ENCODE measurements at places on chromosomes 1 and 21. TPM values are rescaled to one million over a fixed set of nuclear protein-coding genes. Genes with fewer than 3 reads are reported as not detected.
A peak's percentile ranks its signal among the peaks of the same experiment; 100 is the strongest.

GRCh38 chr1:34851431-34852105 is 8.0 kb downstream of the SMIM12 start:
- no peaks in the 10 kb centered on the region for H3K4me1 ChIP-seq
- no peak overlapping the region for H3K27ac ChIP-seq
- DNase-seq = no peak
- peaks cover 24% of the 10 kb centered on the region for H3K36me3 ChIP-seq

DNA sequence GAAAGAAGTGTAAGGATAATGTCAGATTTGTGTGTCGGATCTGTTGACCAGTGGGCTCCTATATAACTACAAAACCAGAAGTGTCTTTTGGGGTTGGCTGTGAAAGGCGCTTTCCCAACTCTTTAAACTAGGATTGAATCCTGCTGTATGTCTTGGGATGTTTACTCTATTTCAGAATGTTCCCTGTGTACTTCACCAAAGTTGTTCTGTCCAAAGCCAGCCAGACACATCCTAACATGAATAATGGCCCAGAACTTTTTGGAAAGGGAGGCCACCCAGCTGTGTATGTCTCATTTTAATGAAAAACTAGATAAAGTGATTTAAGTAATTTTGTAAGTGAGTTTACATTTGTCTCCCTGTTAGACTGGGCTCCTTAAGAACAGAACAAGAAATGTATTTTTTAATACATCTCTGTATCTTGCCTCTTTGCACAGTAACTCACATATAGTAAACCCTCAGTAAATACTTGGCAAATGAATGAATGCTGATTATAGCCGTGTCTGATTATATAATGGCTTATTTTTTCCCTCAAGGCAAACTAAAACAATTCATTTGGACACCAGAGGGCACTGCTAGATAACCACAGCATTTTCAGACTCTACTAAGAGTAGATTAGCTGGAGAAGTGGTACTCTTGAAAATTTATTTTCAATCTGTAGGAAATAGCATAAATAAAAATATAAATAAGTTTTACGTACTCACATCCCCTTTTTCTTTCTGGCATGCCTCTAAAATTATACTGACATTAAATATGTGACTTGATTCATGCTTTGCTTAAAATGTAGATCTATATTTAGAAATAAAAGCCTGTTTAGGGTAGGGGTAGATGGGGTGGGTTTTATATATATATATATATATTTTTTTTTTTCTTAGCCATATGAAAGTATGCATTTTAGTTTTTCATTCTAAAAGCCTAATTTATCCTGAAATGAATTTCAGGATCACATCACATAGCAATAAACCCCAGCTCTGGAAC is 23.8 kb downstream of the TSEN15 start:
- peak; percentile 41 for DNase-seq
- H3K27me3 ChIP-seq = no peaks in the 10 kb centered on the region
- H3K4me1 ChIP-seq = no peaks in the 10 kb centered on the region

DNA sequence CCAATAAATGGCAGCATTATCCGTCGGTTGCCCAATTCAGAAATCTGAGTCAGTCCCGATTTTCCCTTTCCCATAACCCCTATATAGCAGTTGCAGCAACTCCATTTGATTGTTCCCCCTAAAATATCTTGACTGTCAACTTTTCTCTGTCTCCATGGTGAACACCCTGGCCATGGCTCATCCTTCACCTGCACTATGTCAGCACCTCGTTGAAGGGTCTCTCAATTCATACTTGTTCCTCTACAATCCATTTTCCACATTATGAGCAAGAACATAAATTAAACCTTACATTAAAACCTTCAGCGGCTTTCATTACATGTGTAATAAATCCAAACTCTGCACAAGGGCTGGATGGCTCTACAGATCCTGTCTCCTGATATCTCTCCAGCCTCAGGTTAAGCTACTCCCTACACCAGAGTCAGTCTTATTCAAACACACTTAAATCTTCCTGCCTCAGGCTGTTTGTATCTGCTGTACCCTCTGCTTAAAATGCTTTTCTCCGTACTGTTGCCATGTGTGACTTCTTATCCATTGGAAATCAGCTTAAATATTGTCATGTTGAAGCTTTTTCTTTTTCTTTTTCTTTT is 87.3 kb downstream of the BACH1 start:
- peaks cover 13% of the 10 kb centered on the region for H3K4me1 ChIP-seq
- H3K4me3 ChIP-seq = no peak overlapping the region
- H3K36me3 ChIP-seq = peaks cover 5% of the 10 kb centered on the region
- H3K27ac ChIP-seq = no peak overlapping the region
- no peaks in the 10 kb centered on the region for H3K27me3 ChIP-seq
- no peak for DNase-seq

DNA sequence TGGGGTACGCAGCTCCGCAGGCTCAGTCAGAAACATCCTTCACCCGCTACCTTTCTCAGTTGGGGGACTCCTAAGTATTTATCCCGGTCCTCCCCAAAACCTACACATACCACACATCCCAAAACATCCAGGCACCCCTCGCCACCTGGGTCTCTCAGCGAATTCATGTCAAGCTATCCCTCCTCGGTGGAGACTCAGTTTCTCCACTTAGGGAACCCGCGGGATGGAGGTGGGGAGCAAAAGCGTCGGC is 1.3 kb upstream of the ZBTB7B start:
- H3K36me3 ChIP-seq = no peaks in the 10 kb centered on the region
- DNase-seq = no peak
- H3K27me3 ChIP-seq = no peaks in the 10 kb centered on the region
- H3K4me3 ChIP-seq = peak overlapping the region; percentile 65
- peak overlapping the region; percentile 65 for H3K27ac ChIP-seq

DNA sequence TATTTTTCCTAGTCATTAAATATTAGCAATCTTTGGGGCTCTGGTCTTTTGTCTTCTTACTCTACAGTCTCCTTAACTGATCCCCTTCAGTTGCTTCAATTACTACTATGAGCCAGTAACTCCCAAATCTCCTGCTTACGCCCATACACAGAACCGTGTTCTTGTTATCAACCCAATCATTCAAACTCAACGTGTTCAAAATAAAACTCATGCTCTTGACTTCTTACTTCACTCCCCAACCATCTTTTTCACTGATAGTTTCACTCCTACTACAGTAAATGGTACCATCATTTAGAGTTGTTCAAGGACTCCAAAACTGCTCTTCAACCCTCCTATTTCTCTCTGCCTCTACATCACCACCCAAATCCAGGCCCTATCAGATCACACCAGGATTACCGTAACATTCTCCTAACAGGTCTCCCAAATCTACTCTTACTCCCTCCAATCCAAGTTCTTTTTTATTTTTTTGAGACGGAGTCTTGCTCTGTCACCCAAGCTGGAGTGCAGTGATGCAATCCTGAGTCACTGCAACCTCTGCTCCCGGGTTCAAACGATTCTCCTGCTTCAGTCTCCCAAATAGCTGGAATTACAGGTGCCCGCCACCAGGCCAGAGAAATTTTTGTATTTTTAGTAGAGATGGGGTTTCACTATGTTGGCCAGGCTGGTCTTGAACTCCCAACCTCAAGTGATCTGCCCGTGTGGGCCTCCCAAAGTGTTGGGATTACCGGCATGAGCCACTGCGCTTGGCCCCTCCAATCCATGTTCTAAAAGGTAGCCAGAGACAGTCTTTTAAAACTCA is 3.0 kb downstream of the YARS1 start:
- no peak overlapping the region for H3K4me3 ChIP-seq
- H3K36me3 ChIP-seq = peaks cover 14% of the 10 kb centered on the region
- H3K27ac ChIP-seq = peak overlapping the region; percentile 36
- no peaks in the 10 kb centered on the region for H3K27me3 ChIP-seq

The INKA2 gene
- 7.3 TPM for total RNA-seq

The SLFNL1 gene
- total RNA-seq = 0.14 TPM

The DHRS3 gene
- 3.4 TPM for total RNA-seq

GRCh38 chr1:47023268-47024140 is at the start of gene CYP4X1:
TSS of gene CYP4X1 (plus strand) at chr1:47023669. CDS start at chr1:47023818, 149 bp downstream.
- no peaks in the 10 kb centered on the region for H3K4me1 ChIP-seq
- no peaks in the 10 kb centered on the region for H3K36me3 ChIP-seq
- H3K4me3 ChIP-seq = peak within 1 kb of the TSS; percentile 1
- H3K27me3 ChIP-seq = peaks cover 3% of the 10 kb centered on the region

- peaks cover 2% of the 10 kb centered on the region for H3K4me1 ChIP-seq
- DNase-seq = no peak
- H3K27me3 ChIP-seq = peaks cover 66% of the 10 kb centered on the region
- no peak overlapping the region for H3K27ac ChIP-seq
- H3K36me3 ChIP-seq = no peaks in the 10 kb centered on the region
- no peak overlapping the region for H3K4me3 ChIP-seq
Observed at GRCh38 chr1:26044971-26045721, 772 bp downstream of the SLC30A2 start.

DNA sequence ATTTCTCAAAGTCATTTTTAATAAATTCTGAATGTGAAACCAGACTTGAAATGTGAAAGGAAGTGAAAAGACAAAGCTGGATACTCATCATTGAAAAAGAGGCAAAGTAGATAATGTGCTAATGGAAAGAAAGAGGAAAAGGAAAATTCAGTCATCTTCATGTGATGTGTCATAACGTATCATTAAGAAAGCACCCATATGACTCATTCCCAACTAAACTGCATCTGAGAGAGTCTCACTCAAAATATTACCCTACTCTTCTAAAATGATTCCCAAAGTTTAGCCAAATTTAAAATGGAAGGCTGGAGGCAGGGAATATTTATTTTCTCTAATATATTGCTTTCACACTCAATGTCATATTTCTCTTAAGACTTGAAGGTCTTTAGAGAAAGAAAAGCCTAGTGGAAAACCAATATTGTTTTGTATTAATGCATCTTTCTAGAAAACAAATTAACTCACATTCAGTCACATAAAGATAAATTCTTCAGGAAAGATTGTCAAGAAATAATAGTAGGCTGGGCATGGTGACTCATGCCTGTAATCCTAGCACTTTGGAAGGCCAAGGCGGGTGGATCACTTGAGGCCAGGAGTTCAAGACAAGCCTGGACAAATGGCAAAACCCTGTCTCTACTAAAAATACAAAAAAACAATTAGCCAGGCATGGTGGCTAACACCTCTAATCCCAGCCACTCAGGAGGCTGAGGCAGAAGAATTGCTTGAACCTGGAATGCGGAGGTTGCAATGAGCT is 129.9 kb downstream of the SLC30A10 start:
- peak overlapping the region; percentile 63 for H3K27ac ChIP-seq
- no peak overlapping the region for H3K4me3 ChIP-seq
- no peaks in the 10 kb centered on the region for H3K36me3 ChIP-seq
- peak; percentile 79 for DNase-seq
- H3K27me3 ChIP-seq = no peaks in the 10 kb centered on the region

The RWDD3 gene
- total RNA-seq = 22.2 TPM

DNA sequence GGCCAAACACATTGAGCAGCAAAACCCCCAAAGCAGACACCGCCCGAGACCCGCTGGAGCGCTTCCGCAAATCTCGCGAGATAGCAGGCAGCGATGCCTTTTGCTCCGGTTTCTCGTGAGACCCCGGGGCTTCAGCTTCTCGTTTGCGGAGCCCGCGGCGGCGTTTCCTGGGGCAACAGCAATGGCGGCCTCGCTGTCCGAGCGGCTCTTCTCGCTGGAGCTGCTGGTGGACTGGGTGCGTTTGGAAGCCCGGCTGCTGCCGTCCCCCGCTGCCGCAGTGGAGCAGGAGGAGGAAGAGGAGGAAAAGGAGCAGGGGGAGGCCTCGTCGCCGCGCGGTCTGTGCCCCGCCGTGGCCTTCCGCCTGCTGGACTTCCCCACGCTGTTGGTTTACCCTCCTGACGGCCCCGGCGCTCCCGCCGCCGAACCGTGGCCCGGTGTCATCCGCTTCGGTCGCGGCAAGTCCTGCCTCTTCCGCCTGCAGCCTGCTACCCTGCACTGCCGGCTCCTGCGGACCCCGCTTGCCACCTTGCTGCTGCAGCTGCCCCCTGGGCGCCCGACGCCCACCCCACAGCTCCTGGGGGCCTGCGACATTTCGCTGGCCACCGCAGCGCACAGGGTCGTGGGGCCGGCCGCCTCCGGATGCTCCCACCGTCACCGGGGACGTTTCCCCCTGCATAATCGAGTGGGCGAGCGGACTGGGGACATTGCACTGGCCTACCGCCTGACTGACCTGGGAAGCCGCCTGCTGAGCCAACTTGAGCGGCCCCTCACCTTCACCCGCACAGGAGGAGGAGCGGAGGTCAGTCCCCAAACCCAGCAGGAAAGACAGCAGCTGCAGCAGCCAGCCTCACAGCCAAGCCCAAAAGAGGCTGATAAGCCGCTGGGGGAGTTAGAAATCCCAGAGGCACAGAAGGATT is at the start of gene MAP10:
Gene MAP10 (plus strand): TSS at position 148 of the 917 bp plus-strand sequence. CDS start 34 bp downstream, at position 182.
- no peaks in the 10 kb centered on the region for H3K36me3 ChIP-seq
- H3K4me1 ChIP-seq = peaks cover 10% of the 10 kb centered on the region
- H3K4me3 ChIP-seq = peak within 1 kb of the TSS; percentile 67
- peak; percentile 61 for DNase-seq

DNA sequence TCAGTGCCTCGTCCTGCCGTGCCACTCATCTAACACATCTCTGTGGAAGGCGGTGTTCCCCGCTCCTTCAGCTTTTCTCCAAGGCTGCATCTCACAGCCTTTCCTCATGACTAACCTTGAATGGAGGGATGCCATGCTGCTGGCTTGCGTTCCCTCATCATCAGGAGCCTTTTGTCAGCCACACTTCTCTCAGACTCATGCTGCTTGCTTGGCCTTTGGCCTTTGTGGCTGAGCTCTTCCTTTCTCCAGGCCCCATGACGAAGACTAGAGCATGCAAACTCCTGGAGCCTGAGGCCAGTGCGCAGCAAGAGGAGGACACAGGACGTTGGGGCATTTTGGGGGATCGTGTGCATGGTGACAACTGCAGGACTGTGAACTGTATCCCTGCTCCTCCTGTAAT is 70.8 kb downstream of the SYT2 start:
- H3K27me3 ChIP-seq = peaks cover 59% of the 10 kb centered on the region
- H3K36me3 ChIP-seq = no peaks in the 10 kb centered on the region
- no peak overlapping the region for H3K4me3 ChIP-seq
- H3K27ac ChIP-seq = no peak overlapping the region
- peaks cover 7% of the 10 kb centered on the region for H3K4me1 ChIP-seq
